ENCODE measurements at places on chromosomes 1 and 21.

- no peak for DNase-seq
Observed at GRCh38 chr1:162093095-162093494, 23.6 kb downstream of the NOS1AP start.

DNA sequence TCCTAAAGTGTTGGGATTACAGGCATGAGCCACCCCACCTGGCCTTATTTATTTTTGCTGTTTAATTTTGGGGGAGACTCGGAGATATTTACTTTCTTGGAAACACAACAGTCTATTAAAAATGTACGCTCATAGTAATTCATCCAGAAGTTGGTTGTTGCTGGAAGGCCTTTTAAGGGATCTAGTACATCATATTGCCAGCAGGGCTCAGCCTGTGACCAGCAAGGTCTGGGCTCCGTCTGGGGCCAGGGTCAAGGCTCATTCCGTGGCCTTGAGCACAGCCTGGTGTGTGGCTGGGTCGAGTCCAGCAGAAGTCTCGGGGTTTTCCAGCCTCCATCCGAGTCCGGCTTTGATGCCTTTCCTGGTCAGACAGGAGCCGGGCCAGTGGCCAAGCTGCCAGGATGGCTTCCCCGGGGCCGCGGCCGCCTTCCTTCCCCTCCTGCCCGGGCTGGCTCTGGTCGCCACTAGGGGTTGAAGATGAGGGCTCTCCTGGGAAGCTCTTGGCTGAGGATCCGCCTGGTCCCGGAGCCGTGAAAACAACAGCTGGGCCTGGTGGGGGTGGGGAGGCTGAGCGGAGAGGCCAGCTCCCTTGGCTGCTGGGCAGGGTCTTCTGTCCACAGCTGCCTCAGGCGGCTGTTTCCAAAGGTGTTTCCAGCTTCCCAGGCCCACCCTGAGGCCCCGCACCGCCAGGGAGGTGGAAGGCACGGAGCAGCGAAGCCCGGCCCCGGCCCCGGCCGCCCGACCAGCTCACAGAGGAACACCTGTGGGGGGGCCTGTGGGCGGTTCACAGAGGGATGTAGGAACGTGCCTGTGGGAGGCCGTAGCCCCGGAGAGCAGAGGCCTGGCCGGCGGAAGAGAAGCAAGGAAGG, 5.1 kb upstream of the VWA1 start:
- peak; percentile 94 for DNase-seq

GRCh38 chr1:208164609-208165008, 79.6 kb downstream of the PLXNA2 start:
- no peak for DNase-seq

- DNase-seq = no peak
Observed at GRCh38 chr1:202576816-202577215, 133.4 kb downstream of the SYT2 start.

DNA sequence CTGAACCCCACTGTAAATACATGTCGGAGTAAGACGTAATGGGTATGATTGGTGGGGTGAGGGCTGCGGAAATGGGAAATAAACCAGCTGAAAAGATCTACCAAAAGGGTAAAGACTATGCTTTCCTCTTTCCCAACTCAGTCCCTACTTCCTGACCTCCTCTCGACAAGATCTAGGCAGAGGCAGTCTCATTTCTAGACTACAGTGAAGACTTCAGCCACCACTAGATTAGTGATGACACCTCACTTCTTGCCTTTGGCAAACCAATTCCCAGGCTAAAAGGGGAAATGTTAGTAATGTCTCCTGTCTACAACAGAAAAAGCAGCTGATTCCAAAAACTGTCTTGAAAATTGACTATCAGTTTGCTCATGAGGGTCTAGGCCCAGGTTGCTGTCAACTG, 219.9 kb downstream of the ASTN1 start:
- DNase-seq = no peak

Measured in right cardiac atrium (tissue), 5 donors.